ENCODE measurements at places on chromosomes 2 and 18.
A peak's percentile ranks its signal among the peaks of the same experiment; 100 is the strongest.

- DNase-seq = no peak
These were observed 42.3 kb upstream of the IGFBP5 start for GRCh38 chr2:216737676-216738075.

DNA sequence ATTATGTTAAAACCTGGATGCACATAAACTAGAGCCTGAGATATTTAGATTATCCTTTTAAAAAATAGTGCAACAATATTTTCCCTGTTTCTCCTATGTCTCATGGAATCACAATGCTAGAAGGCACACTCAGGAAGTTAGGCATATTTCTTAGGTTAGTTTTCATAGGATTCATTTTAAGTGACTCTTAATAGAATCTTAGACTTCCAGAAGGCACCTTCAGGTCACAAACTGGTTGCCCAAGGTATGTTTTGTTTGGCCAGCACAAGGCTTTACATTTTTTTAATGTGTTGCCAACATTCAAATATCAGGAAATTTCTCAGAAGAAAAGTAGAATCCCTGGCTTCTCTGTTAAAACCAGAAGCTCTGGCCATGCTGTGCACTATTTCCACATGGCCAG, 129.3 kb downstream of the LNPK start:
- no peak for DNase-seq

- no peak for DNase-seq
These were observed 22.6 kb downstream of the DIPK1C start for GRCh38 chr18:74434466-74434865.

DNA sequence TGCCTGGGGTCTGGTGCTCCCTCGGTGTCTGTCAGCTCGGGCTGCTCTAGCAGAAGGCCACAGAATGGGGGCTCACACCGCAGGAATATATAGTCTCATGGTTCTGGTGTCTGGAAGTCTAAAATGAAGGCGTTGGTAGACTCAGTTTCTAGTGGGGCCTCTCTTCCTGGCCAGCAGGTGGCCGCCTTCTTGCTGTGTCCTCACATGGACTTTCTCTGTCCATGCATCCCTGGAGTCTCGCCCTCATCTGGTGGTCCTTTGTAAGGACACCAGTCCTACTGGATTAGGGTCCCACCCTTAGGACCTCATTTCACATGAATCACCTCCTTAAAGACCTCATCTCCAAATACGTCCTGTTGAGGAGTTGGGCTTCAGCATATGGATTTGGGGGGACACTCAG, 65.7 kb downstream of the RRM2 start:
- peak; percentile 67 for DNase-seq

DNA sequence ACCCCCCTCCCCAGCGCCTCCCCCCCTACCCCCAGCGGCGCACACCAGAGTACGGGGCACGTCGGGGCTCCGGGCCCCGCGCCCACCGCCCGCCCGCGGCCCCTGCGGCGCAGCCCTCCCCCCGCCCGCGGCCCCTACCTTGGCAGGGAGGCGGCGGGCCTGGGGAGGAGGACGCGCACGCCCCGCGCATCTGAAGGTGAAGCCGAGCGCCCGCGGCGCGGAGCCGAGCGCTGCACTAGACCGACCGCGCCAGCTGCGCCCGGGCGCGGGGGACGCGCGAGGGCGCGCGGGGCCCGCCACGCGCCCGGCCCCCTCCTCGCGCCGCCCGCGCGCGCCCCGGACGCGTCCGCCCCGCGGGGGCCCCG, at the start of gene ZNF516:
Gene ZNF516, minus strand, starts transcription at position 237 of the 365 bp plus-strand sequence. CDS start 52,188 bp downstream, outside the sequence.
- no peak for DNase-seq

GRCh38 chr2:179936141-179936540, 71.0 kb downstream of the CWC22 start:
- no peak for DNase-seq

GRCh38 chr2:191150600-191151330, at the start of gene STAT4:
Gene STAT4, minus strand, starts transcription at chr2:191150994. Its CDS starts 2,791 bp downstream, at chr2:191148203.
- no peak for DNase-seq

GRCh38 chr2:134124047-134124753, 129.7 kb upstream of the MGAT5 start:
- no peak for DNase-seq

DNA sequence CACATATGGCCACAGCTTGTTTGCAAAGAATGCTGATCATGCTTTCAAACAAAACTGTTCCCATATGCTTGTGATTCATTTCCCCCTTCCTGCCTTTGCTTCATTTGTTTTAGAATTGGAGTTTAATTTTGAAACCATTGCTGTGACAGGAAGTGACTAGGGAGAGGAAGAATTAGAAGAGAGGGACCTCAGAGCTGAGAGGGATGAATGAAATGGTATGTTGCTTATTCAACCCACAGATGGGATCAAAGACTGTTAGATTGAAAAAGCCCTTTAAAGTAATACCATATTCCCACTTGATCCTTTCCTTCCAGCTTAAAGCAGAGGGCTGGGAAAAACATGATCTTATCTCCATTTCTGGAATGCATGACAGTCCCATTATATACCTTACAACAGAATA, 106.2 kb upstream of the RNF152 start:
- DNase-seq = no peak

GRCh38 chr2:105127289-105127915, 89.5 kb downstream of the MRPS9 start:
- no peak for DNase-seq

GRCh38 chr2:263774-264492, at the start of gene SH3YL1:
Gene SH3YL1, minus strand, starts transcription at chr2:264032. Its CDS starts 48 bp downstream, at chr2:263984.
- DNase-seq = no peak

- DNase-seq = no peak
These were observed 482.9 kb upstream of the HS6ST1 start for GRCh38 chr2:128801576-128801975.

GRCh38 chr18:63301434-63301833, 18.1 kb downstream of the BCL2 start:
- DNase-seq = no peak
